Stimulated activated naive CD8-positive, alpha-beta T cell treated with anti-CD3 and anti-CD28 coated beads, Interleukin-15, amount 100 ng/mL, for 72 hours (primary cell): ENCODE measurements at places on chromosomes 5 and 9.
A peak's percentile ranks its signal among the peaks of the same experiment; 100 is the strongest.

DNA sequence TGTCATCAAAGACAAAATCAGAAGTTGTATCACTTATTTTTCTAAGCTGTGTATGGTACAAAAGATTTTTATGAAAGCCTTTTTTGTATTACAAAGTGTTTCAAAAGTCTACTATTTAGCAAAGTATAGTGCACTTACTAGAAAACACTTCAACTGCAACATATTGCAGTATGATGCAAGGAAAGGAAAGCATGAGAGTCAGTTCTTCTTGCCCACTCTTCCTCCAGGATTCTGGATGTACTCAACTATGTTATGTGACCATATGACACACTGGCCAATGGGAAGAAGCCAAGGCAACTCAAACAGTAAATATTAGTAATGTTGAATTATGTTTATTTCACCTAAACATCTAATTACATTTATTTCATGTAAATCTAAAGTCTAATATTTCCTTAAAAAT lies 49.5 kb upstream of the TYRP1 start:
- no peak for DNase-seq

- DNase-seq = no peak
These were observed 82.9 kb upstream of the TRIM32 start for GRCh38 chr9:116604251-116604650.

- DNase-seq = no peak
These were observed 105.8 kb downstream of the ROR2 start for GRCh38 chr9:91844190-91844589.

DNA sequence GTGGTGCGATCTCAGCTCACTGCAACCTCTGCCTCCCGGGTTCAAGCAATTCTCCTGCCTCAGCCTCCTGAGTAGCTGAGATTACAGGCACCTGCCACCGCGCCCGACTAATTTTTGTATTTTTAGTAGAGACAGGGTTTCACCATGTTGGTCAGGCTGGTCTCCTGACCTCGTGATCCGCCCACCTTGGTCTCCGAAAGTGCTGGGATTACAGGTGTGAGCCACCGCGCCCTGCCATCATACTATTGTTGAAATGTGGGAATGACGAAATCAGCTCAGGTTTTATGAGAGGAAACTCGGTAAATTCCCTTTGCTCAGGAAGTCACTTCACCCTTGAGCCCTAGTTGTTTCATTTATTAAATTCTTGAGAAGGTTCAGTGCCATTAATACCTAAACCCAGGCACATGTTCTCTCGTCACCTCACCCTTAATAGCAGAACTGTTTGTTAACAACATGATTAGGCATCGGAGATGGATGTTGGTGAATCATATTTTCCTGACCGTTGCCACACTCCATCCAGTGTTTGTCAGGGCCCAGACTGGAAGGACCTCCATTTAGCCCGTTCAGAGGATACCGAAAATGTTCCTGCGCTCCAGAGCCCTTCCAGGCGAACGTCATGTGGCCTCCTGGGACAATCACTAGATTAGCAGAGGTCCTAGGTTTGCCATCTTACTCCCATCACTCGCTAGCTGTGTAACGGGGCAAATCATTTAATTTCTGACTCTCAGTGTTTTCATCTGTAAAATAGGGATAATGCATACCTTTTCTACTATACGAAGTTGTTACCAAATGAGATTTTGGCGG lies 20.0 kb upstream of the CREBRF start:
- DNase-seq = peak; percentile 68

- no peak for DNase-seq
These were observed 45.0 kb downstream of the IRF1 start for GRCh38 chr5:132445640-132445923.

DNA sequence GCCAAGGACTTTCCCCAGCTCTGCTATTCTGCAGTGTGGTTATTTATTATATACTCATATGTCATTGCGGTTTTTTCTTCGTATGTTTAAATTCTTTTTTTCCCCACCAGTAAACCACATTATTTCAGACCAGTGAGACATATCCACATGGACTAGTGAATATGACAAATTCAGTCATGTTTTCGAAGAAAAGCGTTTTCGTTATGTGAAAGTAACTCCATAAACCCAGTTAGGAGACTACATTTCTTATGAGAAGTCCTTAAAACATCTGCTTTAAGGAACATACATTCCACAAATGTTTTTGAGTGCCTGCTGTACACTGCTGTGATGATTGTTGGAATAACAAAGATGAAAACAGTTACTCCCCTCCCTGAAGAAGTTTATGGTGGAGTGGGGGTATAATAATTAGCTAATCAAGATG lies 591.8 kb upstream of the CLINT1 start:
- DNase-seq = no peak
